Psoas muscle (tissue), 8 donors: ENCODE measurements at places on chromosomes 2 and 18.

DNA sequence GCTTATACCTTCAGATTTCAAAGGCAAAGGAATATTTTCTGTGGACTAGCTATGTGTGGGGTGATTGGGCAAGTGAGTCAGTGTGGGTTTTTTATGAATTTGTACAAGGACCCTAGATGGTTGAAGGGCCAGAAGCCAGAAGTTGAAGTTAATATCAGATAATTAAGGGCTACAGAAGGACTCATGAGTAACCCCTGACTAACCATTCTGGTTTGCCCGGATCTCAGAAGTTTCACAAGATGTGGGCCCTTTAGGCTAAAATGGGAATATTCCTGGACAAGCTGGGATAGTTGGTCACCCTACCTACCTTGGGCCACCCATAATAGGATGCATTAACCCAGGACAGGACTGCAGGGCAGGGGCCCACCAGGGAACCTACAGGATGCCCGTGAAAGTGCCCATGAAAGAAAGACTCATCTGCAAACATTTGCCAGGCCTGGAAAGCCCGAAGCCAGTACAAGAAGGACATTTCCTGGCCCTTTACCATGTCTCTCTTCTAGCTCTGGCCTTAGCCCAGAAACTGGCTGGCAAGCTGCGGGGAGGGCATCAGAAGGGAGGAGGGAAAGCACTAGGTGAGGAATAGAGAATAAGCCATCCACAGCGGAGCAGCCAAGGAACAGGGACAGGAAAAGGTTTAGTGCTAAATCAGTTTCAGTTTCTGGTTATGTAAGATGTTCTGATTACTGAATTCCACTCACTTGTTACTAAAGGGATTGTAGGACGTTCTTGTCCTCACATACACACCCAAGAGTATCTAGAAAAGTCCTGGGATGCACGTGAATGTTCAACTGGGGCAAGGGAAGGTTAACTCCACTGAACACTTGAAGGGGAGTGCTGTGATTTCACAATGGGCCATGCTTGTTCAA is 33.6 kb downstream of the GCG start:
- DNase-seq, result peak; percentile 19

DNA sequence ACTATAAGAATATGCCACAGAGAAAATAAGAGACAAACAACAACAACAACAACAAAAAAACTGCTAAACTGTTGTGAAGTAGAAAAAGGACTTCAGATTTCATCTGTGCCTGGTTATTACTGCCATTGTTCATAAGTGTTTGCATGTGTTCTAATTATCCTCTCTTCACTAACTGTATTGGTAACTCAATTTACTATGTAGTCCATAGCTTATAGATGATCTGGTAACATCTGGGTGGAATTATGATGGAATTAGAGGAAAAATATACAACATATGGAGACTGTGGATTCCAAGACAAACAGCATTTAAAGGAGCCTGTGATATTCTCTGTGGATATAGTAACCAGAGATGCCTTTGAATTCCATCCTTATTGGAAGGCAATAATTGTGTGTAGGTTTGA is 1891.5 kb upstream of the PIK3C3 start:
- DNase-seq, result no peak

GRCh38 chr18:22284581-22285360 is 115.4 kb downstream of the GATA6 start:
- DNase-seq, result no peak

DNA sequence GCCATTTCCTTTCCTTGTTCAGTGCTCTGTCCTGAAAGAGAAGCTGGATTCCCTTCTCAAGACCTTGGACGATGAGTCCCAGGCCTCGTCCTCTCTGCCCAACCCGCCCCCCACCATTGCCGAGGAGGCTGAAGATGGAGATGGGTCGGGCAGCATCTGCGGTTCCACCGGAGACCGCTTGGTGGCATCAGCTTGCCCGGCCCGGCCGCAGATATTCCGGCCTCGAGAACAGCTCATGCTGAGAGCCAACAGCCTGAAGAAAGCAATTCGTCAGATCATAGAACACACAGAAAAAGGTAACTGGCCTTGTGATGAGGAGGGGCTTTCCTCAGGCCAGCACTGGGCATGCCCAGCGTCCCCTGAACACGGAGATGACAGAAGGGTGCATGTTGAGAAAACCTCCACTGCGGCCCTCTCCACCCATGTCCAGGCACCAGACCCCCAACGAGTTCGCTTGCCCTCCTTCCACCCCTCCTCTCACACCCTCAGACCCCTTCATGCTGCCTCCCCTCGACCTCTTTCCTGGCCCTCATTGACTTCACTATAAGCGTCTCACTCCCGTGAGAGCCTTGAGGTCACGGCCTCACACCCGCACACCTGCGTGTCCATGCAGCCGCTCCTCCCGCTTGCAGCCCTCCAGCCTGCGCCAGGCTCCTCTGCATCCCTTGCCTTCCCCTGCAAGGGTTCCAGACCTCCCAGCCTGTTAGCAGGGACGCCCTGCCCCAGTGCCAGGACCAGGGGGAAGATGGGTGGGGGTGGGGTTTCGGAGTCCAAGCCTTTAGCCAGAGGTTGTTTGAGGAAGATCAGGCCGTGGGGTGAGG is 95.0 kb downstream of the DGKD start:
- DNase-seq, result peak; percentile 67

DNA sequence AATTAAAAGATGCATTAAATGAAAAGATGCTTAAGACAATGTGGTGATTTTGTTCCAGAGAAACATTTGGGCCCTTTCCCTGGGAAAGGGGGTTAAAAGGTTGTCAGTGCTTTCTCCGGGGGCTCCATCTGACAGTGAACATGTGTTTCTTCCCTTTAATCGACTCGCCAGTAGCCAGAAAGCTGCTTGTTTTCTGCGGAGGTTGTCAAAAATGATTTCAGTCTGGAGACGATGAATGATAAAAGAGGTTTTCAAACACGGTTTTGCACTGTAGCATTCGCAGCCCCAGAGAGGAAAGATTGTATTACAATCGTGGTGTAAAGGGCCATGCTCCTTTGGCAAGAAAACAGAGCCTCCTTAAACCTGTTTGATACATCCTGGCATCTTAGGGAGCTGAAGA is 111.5 kb upstream of the MEIS1 start:
- no peak for DNase-seq

- DNase-seq, result no peak
These were observed 487.3 kb upstream of the NETO1 start for GRCh38 chr18:73355121-73355520.

GRCh38 chr2:30939364-30939763 is 132.1 kb upstream of the CAPN13 start:
- DNase-seq, result no peak

- no peak for DNase-seq
These were observed 68.6 kb downstream of the SMIM21 start for GRCh38 chr18:75358928-75359327.
